Activated CD4-positive, CD25-positive, alpha-beta regulatory T cell treated with anti-CD3 and anti-CD28 coated beads, Interleukin-2, amount 50 U/mL, for 16 hours (primary cell): ENCODE measurements at places on chromosomes 2 and 18.

- no peak for DNase-seq
Measured at GRCh38 chr2:84085562-84085961, 373.5 kb downstream of the SUCLG1 start.

DNA sequence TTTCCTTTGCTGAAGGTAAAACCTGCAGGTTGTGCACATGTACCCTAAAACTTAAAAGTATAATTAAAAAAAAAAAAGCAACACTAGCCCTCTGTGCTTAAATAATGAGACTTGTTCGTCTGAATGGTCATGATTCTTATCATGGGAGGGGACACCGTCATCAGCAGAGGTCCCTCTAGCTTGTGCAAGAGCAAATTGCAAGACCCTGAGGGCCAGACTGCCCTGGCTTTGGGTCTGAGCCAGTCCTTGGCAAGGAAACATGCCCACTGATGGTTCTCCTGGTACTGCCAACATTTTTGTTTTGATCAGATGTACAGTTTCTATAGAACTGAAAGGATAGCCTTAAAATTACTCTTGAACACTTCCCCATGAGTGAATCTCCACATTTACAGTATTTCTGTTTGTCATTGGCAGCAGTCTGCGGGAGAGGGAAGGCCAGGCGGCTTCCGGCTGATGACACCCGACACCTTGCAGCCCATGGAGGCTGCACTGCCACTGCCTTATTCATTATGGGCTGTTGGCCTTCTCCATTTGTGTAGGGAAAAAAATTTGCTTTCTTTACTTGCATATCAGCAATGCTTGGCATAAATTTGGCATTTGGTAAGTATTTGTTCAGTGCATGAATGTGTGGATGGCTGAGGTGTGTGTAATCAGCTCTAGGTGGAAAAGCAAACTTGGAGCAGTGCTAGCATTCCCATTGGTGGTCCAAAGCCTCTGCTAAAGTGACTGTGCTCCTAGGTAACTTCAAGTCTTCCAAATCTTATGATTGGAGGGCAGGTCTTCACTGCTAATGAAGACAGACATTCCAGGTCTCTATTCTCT, 161.6 kb upstream of the ALKAL2 start:
- no peak for DNase-seq

- DNase-seq, result no peak
Measured at GRCh38 chr2:107242811-107243210, 356.8 kb upstream of the ST6GAL2 start.

DNA sequence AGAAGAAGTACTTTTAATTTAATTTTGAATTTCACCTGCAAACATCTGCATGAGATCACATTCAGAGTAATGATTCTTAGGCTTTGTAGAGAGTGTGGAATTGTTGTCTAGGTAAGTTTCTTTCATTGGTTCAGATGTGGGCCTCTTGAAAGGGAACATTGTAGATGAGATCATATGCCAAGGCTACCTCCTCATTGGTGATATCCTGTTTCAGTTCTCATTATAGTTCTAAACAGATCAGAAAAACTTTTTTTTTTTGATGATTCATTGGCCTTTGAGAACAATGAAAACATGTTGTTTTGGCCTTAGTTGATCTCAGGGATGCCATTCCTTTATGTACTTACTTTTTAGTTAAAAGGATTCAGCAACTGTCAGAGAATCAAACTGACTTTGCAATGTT, 44.5 kb downstream of the EML6 start:
- no peak for DNase-seq

- no peak for DNase-seq
Measured at GRCh38 chr18:60022671-60023276, 123.0 kb downstream of the PMAIP1 start.

GRCh38 chr2:167733747-167734146, 513.6 kb downstream of the STK39 start:
- DNase-seq, result no peak

GRCh38 chr2:118847762-118848172, 319 bp upstream of the EN1 start:
- DNase-seq, result no peak

DNA sequence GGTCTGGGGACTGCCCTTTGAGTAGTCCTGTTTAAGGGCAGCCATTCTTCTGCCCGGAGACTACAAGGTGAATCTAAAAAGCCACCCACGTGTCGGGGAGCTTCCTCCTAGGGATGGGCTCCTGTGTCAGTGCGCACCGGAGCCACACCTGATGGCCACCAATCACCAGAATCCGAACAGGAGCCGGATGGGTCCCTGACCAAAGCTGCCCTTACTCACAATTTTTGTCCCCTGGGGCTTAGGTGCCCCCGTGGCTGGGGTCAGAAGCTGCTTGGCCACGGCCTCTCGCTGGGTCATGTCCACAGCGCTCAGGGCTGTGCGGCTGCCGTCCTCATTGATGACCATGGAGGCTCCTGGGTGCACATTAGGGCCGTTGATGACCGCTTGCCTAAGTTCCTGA, 30.9 kb downstream of the POLR1A start:
- no peak for DNase-seq

GRCh38 chr2:9847140-9847539, 3.9 kb downstream of the TAF1B start:
- DNase-seq, result no peak
